LoVo (cell line): ENCODE measurements at places on chromosomes 4 and X.

GRCh38 chr4:80201252-80202151 lies 4.2 kb downstream of the PRDM8 start:
- DNase-seq = no peak

- DNase-seq = no peak
Observed at GRCh38 chrX:27309406-27309805, 153.7 kb downstream of the PPP4R3C start.

GRCh38 chrX:123222920-123223319 lies 38.8 kb downstream of the GRIA3 start:
- no peak for DNase-seq

DNA sequence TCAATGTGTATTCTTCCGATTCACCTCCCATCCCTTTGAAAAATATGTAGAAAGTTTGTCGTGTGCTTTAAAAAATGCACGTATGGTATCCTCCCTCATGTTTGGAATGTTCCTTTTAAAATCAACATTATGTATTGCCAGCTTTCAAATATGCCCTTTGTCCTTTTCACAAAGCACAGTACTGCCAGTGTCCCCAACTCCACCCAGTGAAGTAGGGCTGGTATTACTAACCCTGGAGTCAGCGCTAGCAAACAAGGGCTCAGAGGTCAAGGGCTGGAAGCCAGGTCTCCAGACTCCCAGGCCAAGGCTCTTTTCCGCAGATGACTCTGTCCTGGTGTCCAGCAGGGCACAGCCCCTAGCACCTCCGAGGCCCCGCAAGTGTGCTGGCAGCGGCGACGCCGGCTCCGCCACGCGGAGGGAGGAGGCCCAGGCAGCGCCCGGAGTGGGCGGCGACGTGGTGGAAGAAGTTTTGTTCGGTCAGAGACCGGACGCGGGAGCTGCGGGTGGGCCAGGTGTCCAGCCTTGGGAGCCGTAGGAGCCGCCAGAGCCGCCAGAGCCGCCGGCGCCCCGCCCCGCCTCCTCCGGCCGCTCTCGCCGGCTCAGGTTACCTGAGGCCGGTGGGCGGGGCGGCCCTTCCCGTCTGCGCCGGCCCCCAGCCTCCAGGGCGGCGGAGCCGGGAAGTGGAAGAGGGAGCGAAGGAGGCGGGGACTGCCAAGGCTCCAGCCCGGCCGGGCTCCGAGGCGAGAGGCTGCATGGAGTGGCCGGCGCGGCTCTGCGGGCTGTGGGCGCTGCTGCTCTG lies at the start of gene IL13RA1:
TSS of gene IL13RA1 (plus strand) at position 720 of the 799 bp plus-strand sequence. CDS start at position 753, 33 bp downstream.
- peak; percentile 82 for DNase-seq

GRCh38 chr4:141898346-141898745 lies 262.0 kb downstream of the IL15 start:
- DNase-seq = no peak

DNA sequence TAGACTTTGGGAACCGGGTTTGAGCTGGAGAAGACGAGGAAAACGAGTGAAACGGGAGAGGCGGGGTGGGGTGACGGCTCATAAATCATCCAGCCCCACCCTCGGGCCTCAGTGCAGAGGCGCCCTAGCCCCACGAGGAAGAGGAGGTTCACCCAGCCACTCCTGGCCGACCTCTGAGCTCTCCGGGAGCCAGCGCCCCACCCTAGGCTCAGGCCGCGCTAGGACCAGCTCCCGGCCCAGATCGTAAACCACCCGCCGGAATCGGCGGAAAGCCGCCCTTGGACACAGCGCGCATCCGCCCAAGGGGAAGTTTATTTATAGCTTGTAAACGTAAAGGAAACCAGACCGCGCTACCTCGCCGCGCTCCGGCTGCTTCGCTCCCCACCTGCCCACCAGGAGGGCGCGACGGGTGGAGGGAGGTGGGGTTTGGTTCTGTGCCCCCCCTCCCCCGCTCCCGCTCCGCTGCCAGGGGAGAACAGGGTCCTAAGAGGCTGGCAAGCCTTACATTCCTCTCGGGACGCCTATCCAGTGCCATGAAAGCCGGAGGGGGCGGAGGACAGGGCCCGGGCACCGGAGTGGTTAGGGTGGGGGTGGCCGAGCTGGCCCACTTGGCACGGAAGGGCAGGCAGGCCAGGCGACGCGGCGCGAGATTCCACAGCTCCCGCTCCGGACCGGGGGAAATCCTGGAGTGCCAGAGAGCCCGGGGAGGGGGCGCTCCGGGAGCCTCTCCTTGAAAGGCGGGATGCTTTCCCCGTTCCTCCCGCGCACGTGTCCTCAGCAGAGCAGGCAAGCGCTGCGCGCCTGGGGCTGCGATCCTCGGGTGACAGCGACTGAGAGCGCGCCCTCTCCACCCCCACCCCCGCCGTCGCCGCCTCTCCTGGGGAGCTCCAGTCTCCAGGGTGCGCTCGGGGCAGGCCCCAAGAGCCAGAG lies 84.2 kb downstream of the BCOR start:
- DNase-seq = peak; percentile 78

DNA sequence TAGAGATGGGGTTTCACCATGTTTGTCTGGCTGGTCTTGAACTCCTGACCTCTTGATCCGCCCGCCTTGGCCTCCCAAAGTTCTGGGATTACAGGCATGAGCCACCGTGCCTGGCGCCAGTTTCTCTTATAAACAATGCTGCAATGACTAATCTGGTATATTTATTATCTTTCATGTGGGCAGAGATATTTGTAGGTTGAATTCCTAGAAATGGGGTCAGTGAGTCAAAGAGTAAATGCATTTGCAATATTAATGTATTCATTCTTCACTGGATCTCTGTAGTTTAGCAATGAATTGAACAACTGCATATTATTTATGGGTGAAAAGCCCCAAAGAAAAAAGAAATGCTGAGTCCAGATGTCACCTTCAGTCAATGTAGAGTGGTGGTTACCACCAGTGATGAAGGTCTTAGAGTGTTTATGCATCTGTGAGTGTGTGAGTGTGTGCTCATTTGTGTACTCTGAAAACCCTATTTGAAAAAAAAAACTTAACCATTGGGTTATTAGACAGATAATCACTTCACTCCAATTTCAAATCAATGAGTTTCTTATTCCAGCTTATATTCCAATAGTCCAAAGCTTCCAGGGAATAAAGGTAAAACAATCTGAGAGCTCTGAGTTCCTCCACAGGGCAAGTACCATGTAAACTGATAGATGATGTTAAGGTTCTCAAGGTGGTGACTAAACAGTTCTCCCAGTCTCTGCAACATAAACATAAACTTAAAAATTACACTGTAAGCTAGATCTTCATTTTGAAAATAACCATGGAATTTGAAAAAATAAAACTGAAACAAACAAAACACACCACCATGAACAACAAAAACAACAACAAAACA lies 22.6 kb upstream of the CD38 start:
- DNase-seq = no peak

DNA sequence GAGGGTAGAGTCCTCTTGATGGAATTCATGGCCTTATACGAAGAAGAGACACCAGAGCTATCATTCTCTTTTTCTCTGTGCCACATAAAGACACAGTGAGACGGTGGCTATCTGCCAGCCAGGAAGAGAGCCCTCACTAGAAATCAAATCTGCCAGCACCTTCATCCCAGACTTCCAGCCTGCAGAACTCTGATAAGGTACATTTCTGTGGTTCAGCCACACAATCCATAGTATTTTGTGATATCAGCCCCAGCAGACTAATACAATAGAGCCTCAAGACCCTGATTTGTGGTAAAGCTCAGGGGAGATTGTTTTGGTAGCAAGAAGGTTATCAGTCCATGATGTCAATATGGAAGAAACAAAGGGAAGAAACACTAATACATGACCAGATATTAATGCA lies 1213.2 kb downstream of the NLGN4X start:
- no peak for DNase-seq

- no peak for DNase-seq
Observed at GRCh38 chr4:159981469-159981856, 878.6 kb downstream of the RAPGEF2 start.

GRCh38 chrX:1360171-1360570 lies 23.6 kb downstream of the IL3RA start:
- no peak for DNase-seq

- DNase-seq = no peak
Observed at GRCh38 chr4:56424697-56425514, 10.5 kb downstream of the PPAT start.

DNA sequence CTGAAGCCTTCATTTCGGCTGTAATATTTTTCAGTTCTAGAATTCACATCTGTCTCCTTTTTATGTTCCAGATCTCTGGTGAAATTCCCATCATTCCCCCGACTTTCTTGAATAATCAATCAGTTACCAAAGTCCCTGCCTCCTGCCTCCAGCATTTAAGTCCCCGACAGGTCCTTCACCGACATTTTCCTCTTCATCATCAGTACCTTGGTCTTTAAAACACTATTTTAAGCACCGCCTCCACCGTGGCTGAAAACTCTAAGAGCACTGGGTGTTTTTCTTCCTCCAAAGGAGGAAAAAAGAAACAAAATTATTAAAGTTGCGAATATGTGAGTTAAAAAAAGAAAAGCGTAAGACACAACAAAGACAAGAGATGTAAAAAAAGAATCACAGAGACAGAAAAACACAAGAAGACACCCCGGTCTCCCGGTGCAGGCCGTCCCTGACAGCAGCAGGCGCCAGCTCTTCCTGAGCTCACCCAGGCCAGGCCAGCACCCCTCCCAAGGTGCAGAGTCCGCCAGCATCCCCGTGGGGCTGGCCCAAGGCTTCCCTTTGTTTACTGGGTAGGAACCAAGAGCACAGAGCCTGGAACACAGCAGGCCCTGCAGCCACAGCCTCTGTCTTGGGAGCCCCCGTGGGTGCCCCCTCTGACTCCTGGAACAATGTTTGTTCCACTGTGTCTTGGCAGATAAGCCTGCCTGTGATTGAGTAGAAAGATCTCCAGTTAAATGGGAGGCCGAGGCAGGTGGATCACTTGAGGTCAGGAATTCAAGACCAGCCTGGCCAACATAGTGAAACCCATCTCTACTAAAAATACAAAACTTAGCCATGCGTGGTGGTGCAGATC lies 49.3 kb upstream of the CPLX1 start:
- no peak for DNase-seq

GRCh38 chr4:141411936-141412335 lies 191.2 kb downstream of the ZNF330 start:
- no peak for DNase-seq
